ENCODE measurements at places on chromosomes 6 and 20. TPM values are rescaled to one million over a fixed set of nuclear protein-coding genes. Genes with fewer than 3 reads are reported as not detected.

Gene KIF25
- not detected for total RNA-seq

Gene ZSCAN23
- total RNA-seq, result 0.56 TPM

Gene MED20
- total RNA-seq, result 25.6 TPM

Gene MYLK4
- total RNA-seq, result 0.18 TPM

Gene TMEM74B
- 0.55 TPM for total RNA-seq

Gene BTNL2
- total RNA-seq, result not detected

Gene GSTA2
- not detected for total RNA-seq

Gene BLCAP
- total RNA-seq, result 36.3 TPM

Gene CDH4
- total RNA-seq, result 0.02 TPM

Gene HRH3
- not detected for total RNA-seq

Gene RGS17
- not detected for total RNA-seq

Gene FAXC
- total RNA-seq, result not detected

Gene CLPSL1
- total RNA-seq, result not detected

Gene ALDH8A1
- 0.84 TPM for total RNA-seq

Gene ULBP2
- total RNA-seq, result 0.80 TPM

Gene MLN
- total RNA-seq, result not detected

Gene NOTCH4
- total RNA-seq, result 0.88 TPM

Gene MOG
- total RNA-seq, result not detected

Gene SAYSD1
- total RNA-seq, result 9.1 TPM

Gene ANKRD66
- total RNA-seq, result not detected

Gene MYB
- 73.6 TPM for total RNA-seq

Gene LY6G5B
- total RNA-seq, result 25.0 TPM

Gene RUNX2
- 9.3 TPM for total RNA-seq

Gene ZC3H12D
- 25.3 TPM for total RNA-seq

Gene SSTR4
- total RNA-seq, result not detected

Gene REV3L
- 24.3 TPM for total RNA-seq

Gene HAO1
- total RNA-seq, result not detected

Gene LTV1
- total RNA-seq, result 35.7 TPM

Gene TRMT11
- 20.6 TPM for total RNA-seq

Gene PDE7B
- 3.5 TPM for total RNA-seq

Gene GLP1R
- total RNA-seq, result not detected

Gene ENTPD6
- total RNA-seq, result 42.0 TPM

Gene C6orf58
- not detected for total RNA-seq

Gene CAP2
- not detected for total RNA-seq

Gene EPHA7
- not detected for total RNA-seq

Gene NTSR1
- total RNA-seq, result not detected

Gene OR2H1
- not detected for total RNA-seq

All from activated CD8-positive, alpha-beta memory T cell treated with anti-CD3 and anti-CD28 coated beads, Interleukin-2, amount 10 ng/mL, durations not matched to agents 7 days and 5 days (primary cell).